ENCODE measurements at places on chromosomes 16 and 17.

GRCh38 chr16:5977329-5977728 lies 879.7 kb upstream of the EEF2KMT start:
- DNase-seq, result no peak

- DNase-seq, result no peak
These were observed 41.8 kb downstream of the TNRC6A start for GRCh38 chr16:24771132-24771778.

DNA sequence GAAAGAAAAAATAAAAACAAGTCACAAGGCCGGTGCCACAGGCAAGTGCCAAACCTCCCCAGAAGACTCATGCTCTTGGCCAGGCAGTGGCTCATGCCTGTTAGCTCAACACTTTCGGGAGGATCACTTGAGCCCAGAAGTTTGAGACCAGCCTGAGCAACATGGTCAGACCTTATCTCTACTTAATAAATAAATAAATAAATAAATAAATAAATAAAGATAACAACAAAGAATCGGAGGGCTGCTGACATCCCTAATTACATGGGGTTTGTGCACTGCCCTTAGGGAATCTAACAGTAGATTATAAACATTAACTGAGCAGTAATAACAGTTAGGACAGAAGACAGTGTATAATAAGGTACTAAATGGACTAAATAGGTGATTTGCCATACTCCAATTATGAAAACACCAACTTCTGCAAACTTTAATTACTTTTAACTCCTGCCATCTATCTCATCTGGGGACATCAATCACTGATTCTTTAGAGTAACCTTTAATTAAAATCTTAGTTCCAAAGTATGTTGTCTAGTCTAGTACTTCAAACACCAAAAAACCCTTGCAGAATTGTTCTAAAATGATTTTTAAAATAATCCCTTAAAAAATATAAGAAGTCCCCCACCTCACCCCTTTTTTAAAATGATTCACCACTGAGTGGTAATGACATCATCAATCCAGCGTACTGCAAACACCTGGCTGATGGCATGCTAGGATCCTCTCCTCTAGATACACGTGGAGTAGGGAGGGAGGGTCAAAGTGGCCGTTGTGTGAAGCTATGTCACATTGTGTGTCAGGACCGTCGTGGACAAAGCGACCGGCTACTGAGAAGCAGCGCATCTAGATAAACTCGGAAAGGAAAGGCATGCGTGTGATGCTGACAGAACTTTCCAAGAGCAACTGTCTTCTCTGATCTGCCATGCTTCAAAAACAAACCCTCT lies 28.5 kb downstream of the CYTH1 start:
- DNase-seq, result no peak

- DNase-seq, result no peak
These were observed 8.3 kb upstream of the MAP2K3 start for GRCh38 chr17:21276264-21276588.

DNA sequence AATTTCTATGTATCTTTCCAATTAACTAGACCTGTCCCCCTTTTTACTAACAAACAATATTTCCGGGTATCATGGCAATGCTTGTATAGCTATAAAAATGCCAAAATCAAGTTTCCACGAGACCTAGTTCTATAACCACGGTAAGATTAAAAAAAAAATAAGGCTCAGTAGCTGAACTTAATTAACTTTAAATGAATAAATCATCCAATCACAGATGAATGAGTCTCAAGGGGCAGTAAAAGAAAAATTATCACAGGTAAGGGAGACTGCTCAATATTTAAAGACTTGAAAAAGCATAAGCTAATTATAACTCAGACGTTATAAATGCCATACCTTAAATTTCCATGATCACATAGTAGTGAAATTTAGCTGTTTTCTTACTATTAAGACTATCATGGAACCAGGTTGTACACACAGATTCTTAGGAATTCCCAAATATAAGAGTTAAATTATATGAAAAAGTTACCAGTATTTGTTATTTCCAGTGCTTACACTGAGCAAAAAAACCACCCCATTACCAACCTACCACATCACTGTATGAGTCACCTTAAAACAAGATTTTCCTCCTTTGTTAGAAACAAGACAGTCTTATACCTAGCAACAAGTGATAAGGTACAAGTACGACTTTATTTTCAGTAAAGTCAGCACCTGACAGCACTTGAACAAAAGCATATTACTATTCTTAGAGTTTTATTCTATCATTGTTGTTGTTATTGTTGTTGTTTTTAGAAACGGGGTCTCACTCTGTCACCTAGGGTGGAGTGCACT lies 20.6 kb downstream of the SSH2 start:
- DNase-seq, result no peak

DNA sequence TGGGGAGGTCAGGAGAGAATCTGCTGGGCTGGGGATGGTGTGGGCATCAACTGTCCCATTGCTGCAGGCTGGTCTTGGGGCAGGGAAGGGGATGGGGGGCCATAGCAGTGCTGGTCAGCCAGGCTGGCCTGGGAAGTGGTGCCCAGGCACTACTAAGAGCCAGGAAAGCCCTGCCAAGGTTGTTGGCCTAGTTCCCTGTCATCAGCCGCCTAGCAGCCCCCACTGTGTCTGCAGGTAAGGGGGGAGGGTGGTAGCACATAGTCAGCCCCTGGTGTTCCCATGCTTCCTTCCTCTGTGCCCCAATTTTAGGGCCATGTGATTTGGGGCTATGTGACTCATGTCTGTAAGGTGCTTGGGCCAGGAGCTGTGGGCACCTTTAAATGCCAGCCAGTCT lies 17.8 kb downstream of the GJD3 start:
- DNase-seq, result no peak

DNA sequence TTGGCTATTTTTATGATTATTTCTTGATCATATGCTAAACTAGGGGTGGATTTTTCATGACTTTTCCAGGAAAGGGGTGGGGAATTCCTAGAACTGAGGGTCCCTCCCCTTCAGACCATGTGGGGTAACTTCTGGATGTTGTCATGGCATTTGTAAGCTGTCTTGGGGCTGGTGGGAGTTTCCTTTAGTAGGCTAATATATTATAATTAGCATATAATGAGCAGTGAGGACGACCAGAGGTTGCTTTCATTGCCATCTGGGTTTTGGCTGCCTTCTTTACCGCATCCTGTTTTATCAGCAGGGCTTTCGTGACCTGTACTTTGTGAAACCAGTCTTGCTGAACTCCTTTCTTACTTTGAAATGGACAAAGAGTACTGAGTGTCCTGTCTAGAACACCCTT lies 40.4 kb upstream of the ABCA5 start:
- no peak for DNase-seq

DNA sequence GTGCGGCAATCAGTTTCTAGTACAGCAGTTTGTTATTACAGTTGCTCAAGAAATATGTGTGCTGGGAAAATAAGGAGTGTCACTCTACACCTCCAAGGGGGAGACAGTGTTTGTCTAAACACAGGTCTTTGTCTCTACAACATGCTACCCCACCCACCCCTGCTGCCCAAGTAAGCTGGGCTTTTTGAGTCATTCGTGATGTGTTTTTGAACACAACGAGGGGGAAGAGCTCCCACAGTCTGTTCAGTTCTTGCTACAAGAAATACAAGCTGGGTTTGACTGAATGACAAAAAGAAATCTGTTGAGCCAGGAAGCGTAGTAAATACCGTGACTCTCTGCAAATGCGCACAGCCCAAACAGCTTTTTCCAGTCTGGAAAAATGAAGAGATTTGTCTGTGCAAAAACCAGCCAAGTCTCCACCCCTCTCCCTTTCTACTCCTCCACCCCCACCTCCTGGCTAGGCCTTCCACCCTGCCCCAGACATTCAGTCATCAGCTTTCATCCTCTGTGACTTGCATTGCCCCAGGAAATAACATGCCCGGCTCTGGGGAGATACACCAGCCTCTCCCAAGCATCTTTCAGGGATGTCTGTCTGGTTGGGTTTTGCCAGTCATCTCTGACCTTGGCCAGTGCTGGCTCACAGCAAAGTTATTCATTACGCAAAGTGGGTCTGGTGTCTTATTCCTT lies 25.7 kb downstream of the CHD9 start:
- DNase-seq, result no peak

- no peak for DNase-seq
These were observed 17.3 kb downstream of the GRB7 start for GRCh38 chr17:39754958-39755553.

DNA sequence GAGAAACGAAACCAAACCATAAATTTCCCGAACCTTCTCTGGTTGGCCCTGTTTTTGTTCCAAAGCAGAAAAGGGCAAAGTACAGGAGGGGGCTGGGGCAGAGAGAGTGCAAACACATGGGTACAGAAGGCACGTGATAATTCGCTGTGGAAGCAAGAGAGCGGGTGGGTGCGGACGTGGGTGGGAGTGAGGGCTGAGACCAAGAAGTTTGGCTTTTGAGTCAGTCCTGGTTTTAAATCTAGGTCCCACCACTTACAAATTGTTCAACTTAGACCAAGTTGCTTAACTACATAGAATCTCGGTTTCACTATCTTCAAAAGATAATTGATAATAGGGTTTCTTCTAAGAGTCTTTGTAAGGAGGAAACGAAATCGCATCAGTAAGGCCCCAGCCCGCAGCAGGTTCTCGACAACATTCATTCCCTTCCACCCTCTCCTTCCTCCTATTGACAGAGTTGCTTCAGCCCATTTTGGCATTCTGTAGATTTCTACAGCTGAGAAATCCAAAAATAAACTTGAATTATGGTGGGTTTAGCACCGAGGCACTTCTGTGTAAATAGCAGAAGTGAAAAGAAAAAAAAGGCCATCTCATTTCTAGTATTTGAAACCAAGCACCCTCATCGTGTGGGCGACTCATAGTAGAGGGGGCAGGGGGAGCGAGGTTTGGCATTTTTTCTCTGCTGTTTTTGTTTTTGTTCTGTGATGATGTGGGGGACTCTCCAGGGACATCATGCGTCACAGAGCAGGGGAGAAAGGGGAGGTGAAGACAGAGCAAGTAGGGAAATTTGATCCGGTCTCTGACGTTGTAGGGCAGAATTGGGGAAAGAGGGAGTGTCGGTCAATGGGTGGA lies 33.6 kb upstream of the CCR7 start:
- DNase-seq, result peak; percentile 58

GRCh38 chr17:73695035-73695738 lies 50.9 kb upstream of the SDK2 start:
- DNase-seq, result no peak

GRCh38 chr17:21549107-21549687 lies 143.1 kb upstream of the KCNJ18 start:
- peak; percentile 37 for DNase-seq

- DNase-seq, result no peak
These were observed 17.3 kb upstream of the C16orf74 start for GRCh38 chr16:85768199-85768598.

- DNase-seq, result no peak
These were observed 94.7 kb upstream of the SIAH1 start for GRCh38 chr16:48479955-48480354.

- DNase-seq, result no peak
These were observed 34.3 kb downstream of the HEATR3 start for GRCh38 chr16:50099957-50100648.

DNA sequence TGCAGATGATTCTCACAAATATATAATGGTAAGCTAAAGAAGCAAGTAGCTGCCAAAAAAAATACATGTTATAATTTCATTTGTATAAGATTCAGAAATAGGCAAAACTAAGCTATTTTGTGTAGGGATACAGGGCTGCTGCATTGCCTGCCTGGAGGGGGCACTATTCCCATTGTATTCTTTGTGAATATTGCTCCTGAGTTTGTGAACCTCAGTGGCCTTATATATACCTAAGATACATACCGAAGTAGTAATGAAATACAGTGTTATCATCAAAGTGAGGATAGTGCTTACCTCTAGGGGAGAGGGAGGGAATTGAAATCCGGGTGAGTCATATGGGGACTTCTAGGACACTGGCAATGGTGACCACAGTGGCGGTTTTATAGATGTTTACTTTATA lies 53.5 kb downstream of the C17orf58 start:
- no peak for DNase-seq

GRCh38 chr17:4782652-4783051 lies 3.5 kb downstream of the VMO1 start:
- no peak for DNase-seq

DNA sequence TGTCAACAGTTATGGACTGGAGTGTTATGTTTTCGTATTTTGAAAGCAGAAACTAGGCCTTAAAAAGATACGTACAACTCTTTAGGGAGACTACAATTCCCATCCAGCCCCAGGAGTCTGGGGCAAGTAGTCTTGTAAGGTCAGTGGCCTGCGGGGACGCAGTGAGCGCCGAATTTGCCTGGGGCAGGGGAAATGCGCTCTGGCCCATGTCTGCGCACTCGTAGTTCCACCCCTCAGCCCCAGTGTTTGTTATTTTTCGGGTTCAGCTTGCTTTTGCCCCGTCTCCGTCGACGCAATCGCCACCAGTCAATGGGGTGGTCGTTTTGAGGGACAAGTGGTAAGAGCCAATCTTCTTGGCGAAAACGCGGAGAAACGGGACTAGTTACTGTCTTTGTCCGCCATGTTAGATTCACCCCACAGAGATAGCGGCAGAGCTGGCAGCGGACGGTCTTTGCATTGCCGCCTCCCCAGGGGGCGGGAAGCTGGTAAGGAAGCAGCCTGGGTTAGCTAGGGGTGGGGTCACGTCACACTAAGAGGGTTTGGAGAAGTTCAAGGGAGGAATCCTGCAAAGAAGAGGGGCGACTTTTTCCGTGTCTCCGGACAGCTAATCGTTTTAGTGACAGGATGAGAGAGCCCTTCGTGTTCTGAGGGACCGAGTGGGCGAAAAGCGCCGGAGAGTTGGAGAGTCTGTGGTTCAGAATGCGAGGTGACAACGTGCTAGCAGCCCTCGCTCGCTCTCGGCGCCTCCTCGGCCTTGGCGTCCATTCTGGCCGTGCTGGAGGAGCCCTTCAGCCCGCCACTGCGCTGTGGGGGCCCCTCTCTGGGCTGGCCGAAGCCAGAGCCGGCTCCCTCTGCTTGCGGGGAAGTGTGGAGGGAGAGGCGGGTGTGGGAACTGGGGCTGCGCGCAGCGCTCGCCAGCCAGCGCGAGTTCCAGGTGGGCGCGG lies 1.1 kb upstream of the BRCA1 start:
- no peak for DNase-seq

DNA sequence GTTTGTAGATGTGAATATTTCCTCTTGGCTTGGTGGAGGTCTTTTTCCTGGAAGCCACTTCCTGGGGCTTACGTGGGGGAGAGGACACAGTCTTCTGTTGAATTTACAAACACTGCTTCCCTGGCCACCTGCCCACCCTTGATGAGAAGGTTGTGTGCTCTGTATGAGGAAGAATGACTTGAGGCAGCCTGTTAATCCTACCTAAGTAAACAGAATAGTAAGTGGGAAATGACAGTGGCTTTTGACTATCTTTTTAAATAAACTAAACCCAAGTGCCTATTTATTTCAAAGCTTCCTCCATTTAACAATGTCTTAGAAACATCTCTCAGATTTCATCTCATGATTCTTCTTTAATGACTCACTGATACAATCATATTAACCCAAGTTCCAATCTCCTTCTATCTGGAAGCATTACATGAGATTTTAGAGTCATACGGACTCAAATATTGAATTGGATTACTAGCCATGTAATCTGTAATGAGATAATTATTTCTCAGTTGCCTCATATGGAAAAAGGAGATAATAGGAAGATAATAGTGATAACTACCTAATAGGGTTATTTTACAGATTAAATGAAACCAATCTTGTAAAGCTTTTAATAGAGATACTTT lies 96.6 kb upstream of the SMIM36 start:
- no peak for DNase-seq

All from stimulated activated CD8-positive, alpha-beta memory T cell treated with anti-CD3 and anti-CD28 coated beads, Interleukin-2, amount 100 ng/mL, for 48 hours (primary cell).